Stimulated activated memory B cell treated with anti-CD40 and anti-IgM and Interleukin-4, amounts not matched to agents 10 μg/mL and 1 μg/mL and 100 μg/mL, for 72 hours (primary cell): ENCODE measurements at places on chromosomes 13 and 19.

GRCh38 chr13:32409561-32410421 lies 18.1 kb downstream of the N4BP2L1 start:
- ATAC-seq, result no peak

DNA sequence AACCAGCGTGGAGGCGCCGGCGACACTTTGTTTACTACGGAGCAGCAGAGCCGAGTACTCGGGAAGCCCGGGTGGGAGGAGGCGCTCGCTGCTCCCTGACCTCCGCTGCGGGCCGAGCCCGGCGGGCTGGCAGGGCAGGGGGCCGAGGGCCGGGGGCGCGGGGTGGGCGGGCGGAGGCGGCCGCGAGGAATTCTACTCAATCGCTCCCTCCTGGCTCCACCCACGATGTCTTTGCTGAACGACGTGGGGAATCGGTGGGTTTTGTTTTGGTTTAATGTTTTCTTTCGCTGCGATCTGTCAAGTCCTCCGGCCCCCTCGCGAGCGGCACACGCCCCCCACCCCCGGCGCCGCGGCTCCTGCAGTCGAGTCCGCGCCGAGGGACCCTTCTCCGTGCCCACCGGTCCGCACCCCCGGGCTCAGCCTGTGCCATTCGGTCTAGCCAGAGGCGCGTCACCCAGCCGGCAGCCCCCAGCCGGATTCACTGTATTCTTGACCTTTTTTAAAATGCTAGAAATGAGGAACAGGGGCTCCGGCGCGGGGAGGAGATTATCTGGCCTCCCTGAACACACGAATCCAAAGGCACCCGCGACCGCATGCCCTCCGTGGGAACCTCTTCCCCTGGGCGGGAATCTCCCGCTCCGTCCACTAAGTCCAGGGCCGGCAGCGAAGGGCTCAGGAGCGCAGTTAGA lies 636 bp upstream of the FOXO1 start:
- ATAC-seq, result peak; percentile 36

- no peak for ATAC-seq
These were observed 9.1 kb downstream of the ARID3A start for GRCh38 chr19:934865-935479.

GRCh38 chr13:66475061-66475460 lies 755.1 kb downstream of the PCDH9 start:
- ATAC-seq, result no peak

DNA sequence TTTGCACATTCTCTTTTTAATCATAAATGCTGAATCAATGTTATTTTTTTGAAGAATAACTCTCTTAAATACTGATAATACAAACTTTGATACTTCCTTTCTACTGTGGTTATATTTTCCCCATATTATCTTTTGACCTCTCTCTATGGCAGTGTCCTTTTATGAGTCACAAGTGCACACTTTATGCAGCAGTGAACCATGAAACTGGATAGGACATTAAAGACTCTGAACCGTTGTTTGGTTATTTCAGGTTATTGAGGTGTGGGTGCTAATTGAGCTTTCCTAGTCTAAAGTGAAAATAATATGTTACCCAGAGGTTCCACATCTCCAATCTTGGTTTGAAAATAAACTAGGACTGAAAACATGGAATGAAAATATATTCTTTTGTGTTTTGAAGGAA lies 71.4 kb downstream of the DGKH start:
- ATAC-seq, result no peak

GRCh38 chr19:4606181-4606580 lies 33.1 kb upstream of the TNFAIP8L1 start:
- no peak for ATAC-seq

DNA sequence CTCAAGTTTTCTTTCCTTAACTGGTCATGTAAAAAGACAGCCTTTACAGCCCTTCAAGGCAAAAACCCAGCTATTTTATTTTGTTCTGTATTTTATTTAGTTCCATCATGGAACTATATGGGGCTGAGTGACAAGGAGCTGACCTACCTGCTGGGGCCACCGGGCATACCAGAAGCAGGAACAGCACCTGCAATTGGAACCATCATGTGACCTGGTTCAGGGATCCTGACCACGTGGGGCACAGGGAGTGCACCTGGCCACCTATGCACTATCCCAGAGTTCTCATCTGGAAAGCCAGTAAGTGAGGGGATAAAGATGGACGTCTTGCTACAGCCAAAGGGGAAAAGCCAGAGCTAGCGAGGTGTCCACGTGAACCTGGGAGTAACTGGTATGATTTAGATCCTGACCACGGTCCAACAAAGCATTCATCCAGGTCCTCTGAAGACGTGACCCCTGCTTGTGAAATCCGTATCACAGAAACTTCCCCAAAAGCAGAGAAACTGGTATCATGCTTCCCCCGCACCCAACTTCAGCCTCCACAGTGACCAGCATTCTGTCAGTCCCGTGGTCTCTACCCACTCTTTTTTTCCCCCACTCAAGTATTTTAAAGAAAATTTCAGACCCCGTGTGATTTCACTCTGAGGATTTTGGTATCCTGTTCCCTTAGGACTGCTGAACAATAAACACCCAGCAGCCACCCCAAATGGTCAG lies 40.5 kb upstream of the SLC15A1 start:
- ATAC-seq, result no peak

GRCh38 chr19:40503320-40503695 lies 36.5 kb downstream of the SPTBN4 start:
- ATAC-seq, result no peak

DNA sequence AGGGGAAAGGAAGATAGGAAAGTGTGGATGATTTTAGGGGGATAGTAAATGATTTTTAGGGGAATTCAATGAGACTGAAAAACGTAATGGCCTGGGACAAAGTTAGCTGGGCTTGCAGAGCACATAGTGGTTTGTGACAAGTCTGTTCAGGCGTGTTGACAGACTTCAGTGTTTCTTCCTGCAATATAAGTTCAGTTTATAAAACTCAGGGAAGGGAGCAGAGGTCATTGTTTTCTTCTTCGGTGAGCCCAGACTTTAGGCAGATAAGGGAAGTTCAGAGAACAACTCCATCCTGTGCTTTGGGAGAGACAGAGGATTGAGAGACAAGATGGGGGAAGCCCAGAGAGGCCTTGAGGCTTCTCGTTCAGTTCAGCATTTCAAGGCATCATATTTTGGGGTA lies 45.2 kb upstream of the SLC7A1 start:
- ATAC-seq, result no peak

GRCh38 chr19:41495589-41495988 lies 52.6 kb downstream of the ERICH4 start:
- no peak for ATAC-seq

- no peak for ATAC-seq
These were observed 52.1 kb downstream of the C13orf46 start for GRCh38 chr13:113921763-113922162.

- no peak for ATAC-seq
These were observed 73.6 kb downstream of the COG3 start for GRCh38 chr13:45538382-45538781.

DNA sequence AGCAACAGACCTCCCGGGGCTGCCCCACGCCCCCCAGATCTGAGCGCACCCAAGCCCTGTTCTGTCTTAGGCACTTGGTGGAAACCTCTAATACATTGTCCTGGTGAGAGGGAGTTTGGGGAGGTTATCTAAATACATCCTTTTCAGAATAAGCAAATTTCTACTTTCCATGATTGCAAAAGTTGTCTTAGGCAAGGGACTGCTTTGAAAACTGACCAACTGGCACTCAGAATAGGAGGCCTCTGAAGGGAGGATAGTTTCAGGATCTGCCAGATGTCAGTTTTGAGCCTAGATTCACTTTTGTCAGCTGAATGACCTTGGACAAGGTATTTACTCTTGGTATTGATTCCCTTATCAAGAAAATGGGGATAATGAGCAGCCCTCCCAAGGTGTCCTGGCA lies 11.8 kb downstream of the SERP2 start:
- no peak for ATAC-seq

DNA sequence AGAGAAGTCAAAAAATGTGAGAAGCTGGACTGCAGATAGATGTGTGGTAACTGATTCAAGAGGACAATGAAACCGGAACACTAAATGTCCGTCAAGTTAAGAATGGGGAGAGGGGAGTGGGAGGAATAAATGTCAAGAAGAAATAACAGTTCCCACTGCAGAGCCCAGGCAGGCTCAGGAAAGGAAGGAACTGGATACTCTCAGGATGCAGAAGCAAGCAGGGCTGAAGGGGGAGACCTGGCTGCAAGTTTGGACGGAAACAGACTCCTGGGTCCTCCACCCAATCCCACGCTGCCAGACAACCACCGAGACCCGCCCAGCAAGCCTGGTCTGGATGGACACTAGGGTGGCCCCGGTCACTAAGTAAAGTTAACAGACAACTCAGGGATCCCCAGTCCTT lies 18.1 kb downstream of the TUBGCP3 start:
- ATAC-seq, result no peak

DNA sequence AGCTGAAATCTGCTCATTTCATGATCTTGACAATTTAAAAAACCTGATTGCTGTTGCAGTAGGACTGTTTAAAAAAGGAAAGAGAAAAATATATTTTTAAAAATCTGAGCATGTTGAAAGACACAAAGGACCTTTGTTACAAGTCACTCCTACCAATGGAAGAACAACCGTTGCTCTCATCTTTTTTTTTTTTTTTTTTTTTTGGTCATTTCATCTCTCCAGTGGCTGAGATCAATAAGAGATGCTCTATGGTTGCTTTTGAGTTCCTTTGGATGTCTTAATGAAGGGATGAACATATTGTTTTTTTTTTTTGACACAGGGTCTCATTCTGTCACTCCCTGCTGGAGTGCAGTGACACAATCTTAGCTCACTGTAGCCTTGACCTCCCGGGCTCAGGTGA lies 29.2 kb downstream of the LRCH1 start:
- no peak for ATAC-seq

- ATAC-seq, result no peak
These were observed 22.5 kb downstream of the SERP2 start for GRCh38 chr13:44395976-44396694.
